ENCODE measurements at places on chromosomes 2 and 18.

GRCh38 chr2:120586507-120587278 lies 149.0 kb upstream of the GLI2 start:
- no peak for DNase-seq

GRCh38 chr2:6196449-6196848 lies 504.3 kb downstream of the SOX11 start:
- DNase-seq, result no peak

GRCh38 chr18:77119851-77120491 lies 12.6 kb downstream of the MBP start:
- no peak for DNase-seq

GRCh38 chr18:33101316-33101715 lies 328.5 kb upstream of the KLHL14 start:
- no peak for DNase-seq

DNA sequence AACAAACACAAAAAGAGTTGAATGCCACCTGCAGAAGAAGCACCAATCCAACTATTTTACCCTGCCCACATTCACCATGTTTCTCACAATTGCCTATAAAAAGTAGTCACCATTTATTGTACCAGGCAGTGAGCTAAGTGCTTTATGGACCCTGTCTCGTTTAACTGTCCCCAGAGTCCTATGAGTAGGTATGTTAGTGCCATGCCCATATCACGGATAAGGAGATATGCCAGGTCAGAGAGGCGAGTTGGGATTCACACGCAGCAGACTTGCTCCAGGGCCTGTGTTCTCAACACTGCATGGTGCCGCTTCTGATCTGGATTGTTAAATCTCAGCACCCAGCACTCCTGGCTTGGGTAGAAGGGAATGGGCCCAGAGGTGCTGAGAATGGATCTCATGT lies 49.1 kb upstream of the CYP1B1 start:
- no peak for DNase-seq

DNA sequence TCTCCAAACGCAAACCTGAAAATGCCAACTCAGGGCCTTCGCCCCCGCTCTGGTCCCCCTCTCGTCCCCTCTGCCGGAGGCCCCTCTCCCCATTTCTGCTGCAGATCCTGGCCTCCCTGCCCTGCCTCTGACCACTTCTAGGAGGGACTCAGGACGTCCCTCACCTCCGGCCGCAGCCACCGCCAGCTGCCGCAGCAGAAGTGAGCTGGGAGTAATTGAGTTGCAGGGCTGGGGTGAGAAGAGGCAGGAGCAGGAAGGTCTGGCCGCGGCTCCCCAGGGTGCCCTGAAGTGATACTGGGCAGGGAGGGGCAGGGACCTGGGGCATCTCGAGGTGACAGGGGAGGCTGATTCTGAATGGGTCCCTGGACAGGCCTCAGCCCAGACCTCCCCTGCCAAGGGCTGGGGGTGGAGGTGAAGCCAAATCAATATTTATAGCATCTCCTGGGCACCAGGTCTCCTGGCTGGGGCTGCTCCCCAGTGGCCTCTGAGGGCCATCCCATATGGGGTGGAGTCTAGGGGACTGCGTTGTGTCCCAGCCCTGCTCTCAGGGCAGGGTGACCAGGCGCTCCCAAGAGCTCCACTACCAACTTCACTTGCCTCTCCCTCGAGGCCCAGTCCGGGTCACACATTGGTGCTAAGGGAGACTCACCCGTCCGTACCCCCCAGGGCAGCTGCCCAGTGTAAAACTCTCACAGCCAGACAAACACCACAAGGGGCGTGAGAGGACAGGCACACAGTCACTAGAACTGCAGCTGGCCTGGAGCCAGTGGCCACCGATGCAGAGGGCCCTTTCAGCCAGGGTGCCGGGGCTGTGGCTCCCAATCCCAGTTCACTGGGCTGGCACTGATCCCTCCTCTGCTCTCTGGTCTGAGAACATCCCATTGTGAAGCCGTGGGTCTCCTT lies 33.0 kb downstream of the KCNIP3 start:
- DNase-seq, result no peak

GRCh38 chr2:73594251-73594650 lies 48.0 kb downstream of the NAT8 start:
- no peak for DNase-seq

DNA sequence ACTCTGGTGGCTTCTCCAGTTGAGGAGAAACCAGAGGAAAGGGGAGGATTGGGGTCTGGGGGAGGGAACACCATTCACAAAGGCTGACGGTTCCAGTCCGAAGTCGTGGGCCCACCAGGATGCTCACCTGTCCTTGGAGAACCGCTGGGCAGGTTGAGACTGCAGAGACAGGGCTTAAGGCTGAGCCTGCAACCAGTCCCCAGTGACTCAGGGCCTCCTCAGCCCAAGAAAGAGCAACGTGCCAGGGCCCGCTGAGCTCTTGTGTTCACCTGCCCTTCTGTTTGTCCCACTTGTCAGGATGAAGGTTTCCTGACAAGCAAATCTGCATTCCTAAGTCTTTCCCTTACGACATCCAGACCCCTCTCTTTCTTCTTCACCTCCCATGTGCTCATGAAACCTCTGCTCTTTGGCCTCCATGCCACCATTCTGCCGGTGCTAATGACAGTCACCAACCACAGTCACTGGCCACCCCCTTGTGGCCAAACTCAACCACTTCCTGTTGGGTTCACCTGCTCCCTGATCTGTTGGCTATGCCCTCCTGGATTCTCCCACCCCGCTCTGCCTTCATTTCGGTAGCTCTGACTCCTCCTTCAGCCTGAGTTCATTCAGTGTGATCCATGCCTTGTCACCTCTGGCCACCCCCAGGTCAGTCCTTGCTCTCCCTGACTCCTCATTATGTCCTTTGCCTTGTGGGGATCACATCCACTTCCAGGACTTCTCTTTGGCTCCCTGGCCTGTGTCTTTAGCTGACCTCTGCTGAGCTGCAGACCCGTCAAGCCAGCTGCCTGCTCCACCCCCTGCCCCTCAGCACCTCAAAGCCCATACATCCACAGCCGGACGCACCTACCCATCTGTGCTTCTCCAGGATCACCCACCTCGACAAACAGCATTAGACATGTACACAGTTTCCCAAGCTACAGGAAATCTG lies 17.6 kb downstream of the EMX1 start:
- no peak for DNase-seq

GRCh38 chr2:62499430-62500060 lies 6.5 kb downstream of the TMEM17 start:
- no peak for DNase-seq

- no peak for DNase-seq
Measured at GRCh38 chr2:132891498-132891897, 221.5 kb upstream of the LYPD1 start.

- DNase-seq, result no peak
Measured at GRCh38 chr2:109045505-109045904, 56.5 kb upstream of the EDAR start.

DNA sequence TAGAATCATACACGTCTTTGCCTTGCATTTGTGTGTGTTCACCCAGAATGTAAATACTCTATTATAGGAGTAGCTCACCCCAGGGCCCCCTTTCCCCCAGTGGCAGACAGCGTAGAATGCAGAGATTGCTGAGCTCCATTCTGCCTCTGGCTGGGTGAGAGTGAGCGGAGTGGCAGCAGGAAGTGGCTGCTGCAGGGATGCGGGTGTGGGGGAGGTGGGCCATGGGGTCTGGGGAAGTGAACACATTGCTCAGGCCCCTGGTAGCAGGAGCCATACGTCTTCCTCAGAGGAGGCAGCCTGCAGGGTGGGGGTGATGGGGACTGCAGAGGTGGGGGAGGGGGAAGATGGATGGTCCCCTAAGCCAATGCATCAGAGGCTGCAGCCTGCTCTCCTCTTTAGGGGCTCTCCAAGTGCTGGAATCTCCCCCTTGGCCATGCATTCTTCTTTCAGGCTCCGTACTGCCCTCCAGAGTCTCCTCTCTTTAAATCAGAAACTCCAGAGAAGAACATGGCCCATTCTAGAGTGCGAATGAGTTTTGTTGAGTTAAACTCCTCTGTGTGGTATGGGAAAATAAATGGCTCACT lies 72.2 kb downstream of the CELF4 start:
- DNase-seq, result no peak

DNA sequence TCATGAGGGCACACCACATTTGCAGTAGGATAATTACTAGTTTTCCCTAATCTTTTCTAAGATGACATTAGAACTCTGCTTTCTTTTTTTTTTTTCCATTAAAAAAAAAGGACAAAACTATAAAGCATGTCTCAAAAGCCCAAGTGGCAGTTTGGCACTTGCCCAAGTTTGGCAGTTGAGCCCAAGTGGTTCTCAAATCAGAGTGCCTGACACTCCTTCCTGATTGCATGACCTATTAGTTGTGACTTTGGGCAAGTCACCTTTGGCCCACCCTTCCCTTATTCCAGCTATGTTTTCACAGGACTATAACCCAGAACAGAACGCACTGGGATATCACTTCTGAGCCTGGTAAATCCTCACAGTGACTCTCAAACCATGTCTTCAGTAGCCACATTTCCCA lies 273.0 kb downstream of the CCDC85A start:
- DNase-seq, result no peak

DNA sequence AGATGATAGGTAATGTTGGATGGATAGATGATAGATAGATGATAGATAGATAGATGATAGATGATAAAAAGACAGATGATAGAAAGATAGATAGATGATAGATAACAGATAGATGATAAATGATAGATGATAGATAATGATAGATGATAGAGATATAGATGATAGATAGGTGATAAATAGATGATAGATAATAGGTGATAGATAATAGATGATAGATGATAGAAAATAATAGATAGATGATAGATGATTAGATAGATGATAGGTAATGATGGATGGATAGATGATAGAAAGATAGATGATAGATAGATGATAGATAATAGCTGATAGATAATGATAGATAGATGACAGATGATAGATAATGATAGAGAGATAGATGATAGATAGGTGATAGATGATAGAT lies 31.0 kb upstream of the SNTG2 start:
- DNase-seq, result no peak
